ENCODE measurements at places on chromosomes 7 and 10.

DNA sequence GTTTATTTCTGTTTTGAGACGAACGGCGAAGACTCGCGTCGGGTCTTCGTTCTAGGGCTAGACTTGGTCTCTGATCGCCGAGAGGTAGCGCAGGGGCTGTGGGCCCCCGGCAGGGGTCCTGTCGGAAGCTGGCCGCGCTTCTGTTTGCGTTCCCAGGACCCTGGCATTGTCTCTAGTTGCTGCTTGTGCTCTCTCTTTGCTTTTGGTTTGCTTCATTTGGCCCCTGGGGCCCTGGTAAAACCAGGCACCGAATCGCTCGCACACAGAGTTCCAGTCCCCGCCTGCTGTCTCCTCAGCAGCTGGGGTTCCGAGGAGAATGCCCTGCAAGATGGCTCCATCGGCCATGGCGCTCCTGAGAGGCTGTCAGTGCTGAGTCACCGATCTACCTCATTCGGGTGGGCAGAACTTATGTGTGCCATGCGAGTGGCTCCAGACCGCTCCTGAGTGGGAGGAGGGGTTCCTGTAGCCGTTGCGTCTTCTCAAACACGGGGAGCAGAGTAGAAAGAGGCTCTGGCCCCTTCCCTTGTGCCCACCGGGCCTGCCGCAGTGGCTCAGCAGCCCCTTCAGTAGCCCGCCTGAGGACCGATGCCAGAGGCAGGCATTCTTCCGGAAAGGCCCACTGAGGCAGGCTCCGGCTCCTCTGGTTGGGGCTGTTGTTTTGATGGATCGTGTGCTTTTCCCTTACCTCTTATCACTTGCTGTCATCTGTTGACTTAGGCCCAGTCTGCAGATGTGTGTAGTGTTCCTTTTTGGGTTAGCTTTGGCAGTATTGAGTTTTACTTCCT, 826 bp downstream of the CHPF2 start:
- DNase-seq: peak; percentile 88

DNA sequence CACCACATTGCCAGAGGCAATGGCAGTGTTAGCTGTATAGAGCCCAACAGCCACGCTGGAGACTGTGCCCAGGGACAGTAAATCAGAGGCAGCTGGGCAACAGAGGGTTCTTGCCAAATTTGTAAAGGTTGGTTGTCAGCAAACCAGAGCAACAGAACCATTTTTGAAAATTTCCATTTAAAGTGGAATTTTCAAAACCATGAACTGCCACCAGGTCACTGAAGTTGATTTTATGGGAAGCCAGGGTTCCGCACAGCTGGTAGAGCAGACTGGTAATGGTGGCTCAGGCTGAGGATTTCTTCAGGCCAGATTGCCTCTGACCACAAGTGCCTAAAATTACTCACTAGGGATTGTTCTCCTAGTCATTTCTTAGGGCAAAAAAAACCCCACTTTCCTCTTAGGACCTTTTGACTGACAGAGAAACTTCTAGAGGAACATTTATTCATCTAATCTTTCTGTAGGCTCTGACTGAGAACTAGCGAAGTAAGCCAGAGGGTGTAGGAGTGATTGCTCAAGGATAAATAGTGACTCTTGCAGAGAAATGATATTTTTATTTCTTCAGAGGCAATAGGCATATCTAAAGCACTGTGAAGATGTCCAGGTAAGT, 342.4 kb downstream of the BBS9 start:
- DNase-seq: peak; percentile 58

DNA sequence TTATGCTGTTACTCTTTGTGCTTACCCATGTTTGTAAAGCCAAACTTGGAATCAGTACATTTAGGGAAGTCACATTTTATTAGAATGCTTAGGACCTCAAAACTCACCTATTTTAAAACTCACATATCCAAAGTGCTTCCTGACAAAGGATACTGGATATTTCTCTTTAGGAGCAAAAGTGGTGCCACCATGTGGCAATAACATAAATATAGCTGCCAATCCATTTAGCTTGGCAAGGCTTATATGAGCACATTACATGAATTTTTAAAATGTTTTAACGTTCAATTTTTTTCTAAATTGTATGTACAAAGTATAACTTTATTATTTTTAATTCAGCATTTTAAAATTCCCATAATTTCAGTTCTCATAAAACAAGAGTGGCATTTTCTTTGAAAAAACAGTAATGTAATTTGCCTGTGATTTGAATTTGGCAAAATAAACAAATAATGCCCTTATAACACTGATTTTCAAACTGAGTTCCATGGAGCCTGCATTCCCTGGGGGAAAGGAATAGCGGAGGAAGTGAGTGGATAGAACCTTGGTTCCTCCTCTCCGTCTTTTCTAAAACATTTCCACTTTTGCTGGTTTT, 75.4 kb downstream of the HDAC9 start:
- peak; percentile 31 for DNase-seq

- DNase-seq: no peak
These were observed 143.1 kb upstream of the CAV2 start for GRCh38 chr7:116356333-116356965.

DNA sequence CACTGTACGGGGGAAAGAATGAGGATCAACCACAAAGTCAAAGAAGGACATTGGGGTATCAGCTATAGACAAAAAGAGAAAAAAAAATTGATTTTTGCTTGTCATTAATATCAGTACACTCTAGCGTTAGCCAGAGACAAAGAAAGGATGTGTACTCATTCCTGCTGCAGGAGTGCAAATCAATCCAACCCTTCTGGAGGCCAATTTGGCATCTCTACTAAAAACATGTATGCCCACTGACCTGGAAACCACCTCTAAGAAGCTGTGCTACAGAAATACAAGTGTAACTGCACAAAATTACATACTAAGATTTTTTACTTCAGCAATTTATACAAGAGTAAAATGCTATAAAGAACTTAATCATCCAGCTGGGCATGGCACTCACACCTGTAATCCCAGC, 13.6 kb downstream of the NSMCE4A start:
- no peak for DNase-seq

DNA sequence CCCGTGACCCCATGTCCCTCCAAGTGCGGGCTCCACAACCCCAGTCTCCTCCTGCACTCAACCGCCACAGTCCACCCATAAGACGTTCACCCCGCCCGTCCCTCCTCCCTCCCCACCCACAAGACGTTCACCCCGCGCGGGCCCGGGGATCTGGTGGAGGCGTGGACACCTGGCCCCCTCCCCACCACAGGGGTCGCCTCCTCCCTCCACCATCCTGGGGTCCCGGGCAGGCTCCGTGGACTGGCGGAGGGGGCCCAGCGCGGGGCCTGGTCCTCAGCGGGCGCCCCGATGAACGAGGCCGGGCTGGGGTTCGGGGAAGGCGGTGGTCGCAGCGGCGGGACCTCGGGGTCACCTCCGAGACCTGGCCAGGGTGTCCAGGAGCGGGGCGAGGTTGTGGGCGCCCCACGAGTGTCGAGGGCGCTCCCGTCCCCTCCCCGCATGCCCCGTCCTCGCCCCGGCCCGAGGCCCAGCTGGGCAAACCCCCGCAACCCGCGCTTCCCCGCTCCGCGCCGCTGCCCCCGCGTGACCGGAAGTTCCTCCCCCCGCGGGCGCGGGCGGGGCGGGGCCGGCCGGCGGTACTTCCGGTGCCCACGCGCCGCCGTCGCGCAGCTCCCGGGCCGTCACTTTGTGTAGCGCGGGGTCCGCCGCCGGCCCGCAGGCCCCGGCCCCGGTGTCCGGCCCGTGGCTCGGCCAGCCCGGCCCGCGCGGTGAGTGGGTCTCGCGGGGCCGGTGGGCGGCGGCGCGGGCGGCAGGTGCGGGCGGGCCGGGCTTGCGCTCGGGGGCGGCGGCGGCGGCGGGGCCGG, at the start of gene ZNF316:
TSS of gene ZNF316 (plus strand) at position 578 of the 803 bp plus-strand sequence. CDS start 5,092 bp downstream, outside the sequence.
- peak; percentile 82 for DNase-seq

DNA sequence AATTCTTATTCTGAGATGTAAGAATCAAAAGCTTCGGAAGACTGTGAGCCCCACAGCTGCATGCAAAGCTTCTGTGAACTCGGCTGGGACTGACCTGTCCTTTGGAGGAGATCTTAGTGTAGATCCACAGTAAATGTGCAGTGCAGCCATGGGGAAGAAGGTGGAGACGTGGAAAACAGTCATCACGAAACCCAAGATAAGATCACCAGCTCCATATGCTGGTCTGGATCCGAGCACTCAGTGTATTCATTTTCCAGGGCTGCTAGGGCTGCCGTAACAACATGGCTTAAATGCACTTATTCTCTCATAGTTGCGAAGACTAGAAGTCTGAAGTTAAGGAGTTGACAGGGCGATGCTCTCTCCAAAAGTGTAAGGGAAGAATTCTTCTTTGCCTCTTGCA, 143.0 kb upstream of the TCF7L2 start:
- DNase-seq: no peak

GRCh38 chr7:75638594-75639070, 100.1 kb downstream of the HIP1 start:
- DNase-seq: no peak

Data from suppressor macrophage treated with lipopolysaccharide for 1 hour (primary cell).